ENCODE measurements at places on chromosomes 6 and 20.

DNA sequence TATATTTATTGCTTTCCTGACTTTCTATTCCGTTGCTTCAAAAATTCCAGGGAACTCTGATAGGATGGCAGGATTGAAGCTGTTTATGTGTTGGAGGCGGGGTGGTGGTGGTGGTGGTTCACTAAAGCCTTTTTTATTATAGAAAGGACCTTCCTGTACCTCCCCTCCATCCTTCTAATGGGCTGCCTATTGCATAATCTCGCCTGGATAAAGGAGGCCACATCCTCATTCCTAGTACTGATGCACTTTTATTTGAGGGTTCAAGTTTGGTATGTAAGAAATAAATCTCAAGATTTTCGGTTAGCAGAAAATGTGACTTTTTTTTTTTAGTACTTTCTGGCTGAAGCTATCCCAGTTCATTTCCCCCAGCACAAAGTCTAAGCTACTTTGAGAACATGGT, 18.7 kb upstream of the CTAGE9 start:
- no peak for DNase-seq

DNA sequence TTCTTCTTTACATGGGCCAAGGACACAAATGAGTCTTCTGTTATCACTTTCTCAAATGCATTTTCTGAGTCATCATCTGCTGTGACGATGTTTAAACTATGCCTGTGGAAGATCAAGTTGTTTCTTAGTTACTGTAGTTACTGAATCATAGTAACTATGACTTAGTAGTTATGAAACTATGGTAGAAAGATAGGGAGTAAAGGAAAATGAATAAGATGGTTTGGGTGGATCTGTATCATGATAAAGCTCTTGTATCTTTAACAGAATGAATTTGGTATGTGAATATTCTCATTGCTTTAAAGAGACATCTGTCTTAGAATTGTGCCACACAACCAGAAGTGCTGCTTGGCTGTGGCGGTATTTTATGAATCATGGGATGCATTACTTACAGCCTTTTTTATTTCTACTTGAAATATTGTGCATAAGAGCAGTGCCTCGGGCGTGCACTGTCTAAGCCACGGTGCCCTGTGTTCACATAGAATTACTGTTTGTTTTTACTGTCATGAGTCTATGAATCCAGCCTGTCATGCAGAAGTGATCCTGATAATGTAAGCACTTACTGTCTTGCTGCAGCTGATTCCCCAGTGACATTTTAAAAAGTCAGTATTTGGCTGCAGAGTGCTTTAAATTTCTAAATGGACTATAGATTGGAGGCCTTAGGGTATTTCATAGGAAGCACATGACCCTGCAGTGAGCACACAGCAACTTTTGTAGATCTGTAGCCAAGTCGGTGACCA, 215.2 kb downstream of the TMEM242 start:
- DNase-seq: no peak

DNA sequence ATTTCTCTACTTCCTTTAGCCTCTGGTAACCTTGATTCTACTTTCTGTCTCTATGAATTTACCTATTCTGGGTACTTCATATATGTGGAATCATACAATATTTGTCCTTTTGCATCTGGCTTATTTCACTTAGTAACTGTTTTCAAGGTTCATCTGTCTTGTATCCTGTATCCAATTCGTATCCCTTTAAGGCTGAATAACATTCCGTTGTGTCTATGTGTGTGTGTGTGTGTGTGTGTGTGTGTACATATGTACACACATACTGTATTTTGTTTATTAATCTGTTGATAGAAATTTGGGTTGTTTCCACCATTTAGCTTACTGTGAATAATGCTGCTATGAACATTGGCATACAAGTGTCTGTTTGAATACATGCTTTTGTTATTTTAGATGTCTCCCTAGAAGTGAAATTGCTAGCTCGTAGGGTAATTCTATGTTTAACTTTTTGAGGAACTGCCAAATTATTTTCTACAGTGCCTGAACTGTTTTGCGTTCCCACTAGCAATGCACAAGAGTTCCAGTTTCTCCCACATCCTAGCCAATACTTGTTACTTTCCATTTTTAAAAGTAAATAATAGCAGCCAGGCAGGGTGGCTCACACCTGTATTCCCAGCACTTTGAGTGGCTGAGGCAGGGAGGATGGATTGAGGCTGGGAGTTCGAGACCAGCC, 17.7 kb downstream of the SENP6 start:
- no peak for DNase-seq

DNA sequence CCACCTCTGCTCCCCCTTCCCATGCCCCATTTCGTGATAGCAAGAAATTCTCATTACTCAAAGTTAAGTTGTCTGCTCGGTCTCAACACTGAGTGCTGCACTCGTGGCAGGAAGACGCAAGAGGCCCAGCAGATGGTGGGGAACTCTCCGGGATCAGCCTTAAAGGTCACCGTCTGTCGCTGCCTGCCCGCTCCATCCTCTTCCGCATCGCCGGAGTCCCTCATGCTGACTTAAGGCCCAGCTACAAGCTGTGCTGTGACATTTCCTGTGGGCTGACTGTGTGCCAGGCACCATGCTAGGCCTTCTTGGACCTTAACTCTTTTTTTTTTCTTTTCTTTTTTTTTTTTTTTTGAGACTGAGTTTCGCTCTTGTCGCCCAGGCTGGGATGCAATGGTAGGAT, 17.8 kb downstream of the GRM4 start:
- DNase-seq: no peak

GRCh38 chr20:58892932-58893224, 40.4 kb downstream of the GNAS start:
- no peak for DNase-seq
